ENCODE measurements at places on chromosomes 4 and X.

GRCh38 chr4:176153124-176153523 is 42.3 kb downstream of the SPATA4 start:
- no peak for DNase-seq

GRCh38 chr4:76342191-76342590 is 35.7 kb downstream of the STBD1 start:
- DNase-seq, result no peak

DNA sequence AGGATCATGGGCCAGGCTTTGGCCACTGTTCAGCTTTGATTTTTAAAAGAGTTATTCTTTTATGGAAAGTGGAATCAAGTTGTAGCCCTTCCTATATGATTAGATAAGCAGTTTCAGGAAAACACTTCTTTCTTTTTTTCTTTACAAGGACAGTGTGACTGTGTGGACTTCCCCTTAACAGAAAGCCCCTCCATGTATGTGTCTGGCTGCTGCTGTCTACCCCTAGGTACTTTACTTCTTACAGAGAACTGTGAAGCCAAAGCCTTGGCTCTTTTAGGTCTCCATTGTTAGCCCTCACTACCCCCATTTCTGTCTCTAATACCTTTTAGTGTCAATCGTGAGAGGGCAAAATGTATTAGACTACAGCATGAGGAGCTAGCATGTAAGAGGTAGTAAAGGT is 19.1 kb downstream of the VSIG1 start:
- no peak for DNase-seq

DNA sequence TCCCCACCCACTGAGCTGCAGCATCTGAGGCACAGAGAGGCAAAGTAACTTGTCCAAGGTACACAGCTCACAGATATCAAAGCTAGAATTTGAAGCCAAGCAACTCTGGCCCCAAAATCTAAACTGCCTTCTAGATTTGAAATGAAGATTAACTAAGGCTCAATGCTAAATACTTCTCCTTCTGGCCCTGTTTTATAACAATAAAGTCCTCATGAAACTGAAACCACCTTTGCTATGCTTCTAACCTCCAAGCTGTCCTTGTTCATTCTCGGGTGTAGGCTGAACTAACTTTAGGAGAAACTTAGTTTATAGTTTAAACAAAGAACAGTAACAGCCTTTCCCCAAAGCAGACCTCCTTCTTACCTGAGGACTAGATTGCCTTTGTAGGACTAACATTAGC is 93.6 kb downstream of the DCTD start:
- no peak for DNase-seq

DNA sequence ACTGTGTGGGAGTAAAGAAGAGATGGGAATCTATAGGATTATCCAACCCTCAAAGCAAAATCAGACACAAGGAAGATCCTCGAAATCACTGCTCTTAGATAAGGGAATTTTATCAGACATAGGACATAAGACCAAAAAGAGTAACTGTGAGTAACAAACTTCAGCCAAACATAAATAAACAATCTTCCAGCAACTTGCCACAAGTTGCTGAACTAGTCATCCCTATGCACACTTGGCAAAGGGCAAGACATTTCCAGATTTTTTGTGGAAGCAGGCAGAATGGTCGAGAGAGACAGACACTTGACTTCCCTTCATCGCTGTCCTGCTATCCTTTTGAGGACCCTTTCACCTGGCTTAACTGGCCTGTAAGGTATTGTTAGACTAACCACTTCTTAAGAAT is 89.6 kb downstream of the KCNIP4 start:
- DNase-seq, result no peak

DNA sequence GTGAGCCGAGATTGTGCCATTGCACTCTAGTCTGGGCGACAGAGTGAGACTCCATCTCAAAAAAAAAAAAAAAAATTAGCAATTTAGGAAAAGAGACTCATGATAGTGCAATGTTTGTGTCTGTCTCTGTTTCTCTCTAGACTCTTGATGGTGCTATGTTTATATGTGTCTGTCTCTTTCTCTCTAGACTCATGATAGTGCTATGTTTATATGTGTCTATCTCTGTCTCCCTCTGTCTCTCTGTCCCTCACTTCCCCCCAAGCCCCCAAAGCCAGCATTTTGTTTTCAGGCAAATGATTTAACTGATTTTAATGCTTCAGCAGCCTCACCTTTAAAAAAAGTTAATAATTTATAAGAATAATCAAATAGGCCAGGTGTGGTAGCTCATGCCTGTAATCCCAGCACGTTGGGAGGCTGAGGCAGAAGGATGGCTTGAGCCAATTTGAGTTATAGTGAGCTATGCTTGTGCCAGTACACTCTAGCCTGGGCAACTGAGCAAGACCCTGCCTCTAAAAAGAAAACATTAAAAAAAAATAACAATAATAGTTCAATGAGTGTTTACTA is 6.9 kb downstream of the MOB1B start:
- no peak for DNase-seq

- no peak for DNase-seq
These were observed 14.3 kb upstream of the GCNA start for GRCh38 chrX:71563921-71564320.

GRCh38 chrX:47231167-47231566 is 1.6 kb upstream of the USP11 start:
- no peak for DNase-seq

DNA sequence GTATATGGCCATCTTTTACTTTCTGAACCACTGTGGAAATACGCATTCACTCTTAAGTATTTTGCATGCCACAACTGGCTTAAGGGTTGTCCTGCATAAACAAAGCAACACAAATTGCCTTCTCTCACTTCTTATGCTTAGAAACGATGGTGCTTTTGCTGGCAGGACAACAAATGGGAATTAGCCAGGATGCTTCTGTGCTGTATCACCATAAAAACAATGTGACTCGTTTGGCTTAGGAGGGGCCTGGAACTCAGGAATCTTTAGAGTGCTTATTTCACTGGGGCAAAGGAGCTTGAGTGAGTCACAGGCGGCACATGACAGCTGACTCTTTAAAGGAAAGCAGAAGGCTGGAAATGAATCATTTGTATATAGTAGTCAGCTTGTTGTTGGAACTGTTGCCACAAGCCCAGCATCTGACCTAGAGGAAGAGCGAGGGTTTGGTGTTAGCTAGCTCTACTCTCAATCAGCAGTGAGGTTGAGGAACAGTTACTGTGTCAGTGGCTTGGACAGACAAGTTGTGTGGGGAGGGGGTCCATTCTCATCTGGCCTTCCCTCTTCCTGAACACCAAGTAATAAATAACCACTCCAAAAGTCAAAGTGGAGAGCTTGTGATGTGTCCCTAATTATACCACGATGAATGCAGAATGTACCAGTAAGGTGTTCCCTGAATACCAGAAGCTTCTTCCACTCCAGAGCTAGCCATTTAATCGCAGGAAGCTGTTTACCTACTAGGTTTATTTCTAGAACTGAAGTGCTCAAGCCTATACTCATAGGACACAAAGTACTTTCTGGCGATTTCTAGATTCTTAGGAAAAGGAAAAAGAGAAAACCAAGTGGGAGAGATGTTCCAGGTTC is 293.1 kb downstream of the CAMK2D start:
- DNase-seq, result peak; percentile 4

DNA sequence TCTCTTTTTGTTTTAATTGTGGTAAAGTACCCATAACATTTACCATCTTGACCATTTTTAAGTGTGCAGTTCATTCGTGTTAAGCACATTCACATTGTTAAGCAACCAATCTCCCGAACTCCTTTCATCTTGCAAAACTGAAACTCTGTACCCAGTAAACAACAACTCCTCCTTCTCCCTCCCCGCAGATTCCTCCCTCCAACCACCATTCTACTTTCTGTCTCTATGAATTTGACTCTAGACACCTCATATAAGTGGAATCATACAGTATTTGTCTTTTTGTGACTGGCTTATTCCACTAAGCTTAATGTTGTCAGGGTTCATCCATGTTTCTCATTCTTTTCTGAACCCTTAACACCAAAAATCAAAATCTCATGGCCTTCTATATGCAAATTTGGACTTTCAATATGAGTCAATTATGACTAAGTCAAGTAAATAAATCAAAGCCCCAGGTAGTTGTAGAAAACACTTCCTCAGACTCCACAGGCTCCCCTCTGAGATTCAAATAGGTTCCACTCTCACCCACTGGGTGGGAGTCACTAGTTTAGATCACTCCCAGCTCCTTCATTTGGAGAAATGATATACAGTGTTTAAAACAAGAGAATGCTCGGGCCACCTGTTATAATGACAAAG is 9.8 kb upstream of the RTL5 start:
- DNase-seq, result no peak

DNA sequence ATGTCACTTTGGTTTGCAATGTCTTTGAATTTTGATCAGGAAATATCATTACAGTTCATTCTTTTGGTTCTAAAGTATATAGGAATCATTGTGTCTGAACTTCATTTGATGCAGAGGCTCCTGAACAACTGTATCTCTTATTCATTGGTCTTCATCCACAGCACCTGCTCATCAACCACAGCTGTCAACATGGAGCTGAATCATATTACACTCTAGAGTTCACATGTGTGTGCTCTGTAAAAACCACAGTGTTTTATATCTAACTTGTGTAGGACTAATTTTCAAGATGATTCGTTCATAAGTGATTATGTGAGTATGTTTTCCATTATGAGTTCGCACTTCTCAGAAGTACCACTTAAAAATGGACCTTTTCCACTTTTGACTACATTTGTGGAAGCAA is 643.3 kb upstream of the FAM241A start:
- no peak for DNase-seq

DNA sequence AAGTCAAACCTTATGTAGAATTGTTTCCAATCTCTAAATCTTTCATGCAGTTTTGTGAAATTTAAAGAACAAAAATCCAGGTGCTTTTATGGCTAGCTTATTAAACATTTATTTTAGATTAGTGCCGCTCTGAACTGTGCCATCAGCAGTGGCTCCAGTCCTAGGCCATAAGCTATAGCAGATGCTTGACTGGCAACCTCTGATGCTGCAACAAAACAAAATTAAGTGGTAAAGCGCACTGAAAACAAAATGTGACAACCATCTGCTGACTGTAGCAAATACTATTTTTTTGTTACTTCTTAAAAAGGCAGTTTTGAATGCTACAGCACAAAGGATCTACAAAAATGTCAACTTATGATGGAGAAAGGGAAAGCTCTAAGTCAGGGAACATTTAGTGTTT is 237.4 kb downstream of the DCLK2 start:
- no peak for DNase-seq

- no peak for DNase-seq
These were observed 951.2 kb downstream of the TECRL start for GRCh38 chr4:63458010-63458409.

- DNase-seq, result no peak
These were observed 340.0 kb upstream of the GALNTL6 start for GRCh38 chr4:171473155-171473554.

DNA sequence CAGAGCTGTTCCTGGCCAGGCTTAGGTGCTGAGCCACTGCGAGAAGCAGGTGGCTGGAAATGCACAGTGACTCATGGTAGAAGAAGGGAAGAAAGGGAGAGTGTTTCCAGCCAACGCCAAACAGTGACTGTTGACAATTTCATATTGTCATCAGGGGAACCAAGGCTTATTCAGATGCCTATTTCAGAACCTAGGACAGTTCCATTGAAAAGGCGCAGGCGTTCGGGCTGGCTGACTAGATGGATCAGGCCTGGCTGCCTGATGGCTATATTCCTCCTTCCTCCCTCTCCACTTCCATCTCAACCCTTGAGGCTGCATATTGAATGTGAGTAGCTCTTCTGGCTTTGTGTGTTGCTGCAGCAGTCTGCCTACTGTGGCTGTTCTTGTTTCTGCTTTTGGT is 73.0 kb upstream of the FRMPD4 start:
- DNase-seq, result no peak

DNA sequence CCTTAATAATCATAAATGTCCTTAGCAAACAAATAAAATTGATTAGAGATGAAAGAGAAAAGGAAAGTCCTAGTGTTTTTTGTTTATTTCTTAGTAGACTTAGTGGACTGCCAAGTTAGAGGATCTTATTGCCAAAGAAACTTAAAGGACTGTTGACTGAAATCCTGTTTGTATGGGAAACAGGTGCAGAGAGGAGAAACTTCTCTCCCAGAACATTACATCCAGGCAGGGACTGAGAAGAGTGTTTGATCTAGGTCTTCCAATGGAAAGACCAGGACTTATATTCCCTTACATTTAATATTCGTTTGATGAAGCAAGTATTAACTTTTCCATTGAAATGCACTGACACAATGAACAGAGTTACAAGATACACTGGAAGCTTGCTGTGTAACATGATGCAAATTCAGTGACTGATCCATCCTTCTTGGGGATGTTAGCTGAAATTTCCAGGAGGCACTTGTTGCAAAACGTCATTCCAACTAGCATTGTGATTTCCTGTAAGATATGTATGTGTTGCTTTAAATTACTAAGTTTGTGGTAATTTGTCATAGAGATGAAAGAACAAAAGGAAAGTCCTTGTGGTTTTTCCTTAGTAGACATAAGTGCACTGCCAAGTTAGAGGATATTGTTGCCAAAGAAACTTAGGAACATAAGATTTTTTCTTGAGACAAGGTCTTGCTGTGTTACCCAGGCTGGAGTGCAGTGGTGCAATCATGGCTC is 505.6 kb downstream of the STIM2 start:
- DNase-seq, result no peak

DNA sequence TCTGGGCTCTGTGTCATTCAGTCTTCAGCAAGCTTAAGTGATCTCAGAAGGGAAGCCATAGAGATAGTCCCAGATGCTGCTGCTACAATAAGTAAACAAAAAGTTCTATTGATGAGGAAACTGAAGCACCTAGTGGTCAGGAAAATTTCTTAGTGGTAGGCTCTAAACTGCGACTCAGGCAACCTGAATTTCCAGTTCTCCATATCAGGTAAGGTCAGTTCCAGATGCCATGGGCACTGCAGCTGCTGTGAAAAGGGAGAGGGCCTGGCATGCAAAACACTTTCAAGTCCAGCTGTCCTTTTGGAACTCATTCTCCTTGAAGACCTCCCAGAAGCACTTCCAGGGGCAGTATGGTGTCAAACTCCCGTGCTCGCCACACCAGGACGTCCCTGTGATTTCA is 46.2 kb downstream of the REELD1 start:
- no peak for DNase-seq

GRCh38 chrX:42519666-42520231 is 258.2 kb downstream of the PPP1R2C start:
- DNase-seq, result no peak

All from common myeloid progenitor, CD34-positive (primary cell).